ENCODE measurements at places on chromosomes 6 and 20. TPM values are rescaled to one million over a fixed set of nuclear protein-coding genes. Genes with fewer than 3 reads are reported as not detected.

Gene AVP
- not detected for total RNA-seq

Gene C6orf52
- total RNA-seq, result not detected

- no peak for DNase-seq
Measured at GRCh38 chr6:117008618-117009017, 131.6 kb downstream of the RFX6 start.

- no peak for DNase-seq
Measured at GRCh38 chr20:36279362-36279761, 26.8 kb upstream of the DLGAP4 start.

DNA sequence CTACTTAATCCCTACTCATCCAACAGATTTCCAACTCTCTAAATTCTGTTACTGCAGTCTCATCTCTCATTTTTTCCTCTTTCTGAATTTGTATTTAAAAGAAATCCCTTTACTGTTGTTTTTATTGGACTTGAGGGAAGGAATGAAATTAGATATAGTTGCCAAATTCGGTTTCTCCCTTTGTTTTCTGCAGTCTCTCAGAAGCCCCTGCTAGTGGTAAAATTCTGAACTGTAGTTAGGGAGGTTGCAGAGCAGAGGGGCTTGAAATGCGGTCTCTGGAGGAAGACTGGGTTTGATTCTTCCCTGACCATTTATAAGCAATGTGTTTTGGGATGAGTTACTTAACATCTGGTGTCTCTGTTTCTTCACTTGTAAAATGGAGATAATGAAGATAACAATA is 106.3 kb upstream of the TBX18 start:
- no peak for DNase-seq

GRCh38 chr6:26025047-26025893 is 62.0 kb upstream of the HFE start:
- DNase-seq, result peak; percentile 37

DNA sequence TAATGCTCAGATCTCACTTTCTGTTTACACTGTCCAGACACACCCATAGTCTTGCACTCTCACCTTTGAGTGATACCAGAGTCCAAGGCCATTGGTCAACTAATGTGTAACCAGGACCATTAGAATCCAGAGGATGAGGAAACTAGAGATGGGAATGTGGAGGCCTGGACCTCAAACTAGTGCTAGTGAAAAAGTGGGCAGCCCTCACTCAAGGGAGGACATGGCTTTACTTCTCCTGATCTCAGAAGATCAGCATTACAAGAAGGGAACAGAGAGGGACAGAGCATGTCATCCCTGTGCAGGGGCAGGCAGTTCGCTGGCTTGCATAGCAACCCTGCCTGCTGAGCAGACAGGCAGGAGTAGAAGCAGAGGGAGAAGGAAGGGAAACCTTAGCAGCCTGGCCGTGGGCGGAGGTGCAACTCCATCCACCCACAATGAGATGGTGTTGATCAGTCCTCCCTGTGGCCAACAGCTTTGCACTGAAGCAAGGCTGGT is 22.6 kb upstream of the XRN2 start:
- no peak for DNase-seq

GRCh38 chr6:21375151-21376116 is 218.1 kb upstream of the SOX4 start:
- no peak for DNase-seq

DNA sequence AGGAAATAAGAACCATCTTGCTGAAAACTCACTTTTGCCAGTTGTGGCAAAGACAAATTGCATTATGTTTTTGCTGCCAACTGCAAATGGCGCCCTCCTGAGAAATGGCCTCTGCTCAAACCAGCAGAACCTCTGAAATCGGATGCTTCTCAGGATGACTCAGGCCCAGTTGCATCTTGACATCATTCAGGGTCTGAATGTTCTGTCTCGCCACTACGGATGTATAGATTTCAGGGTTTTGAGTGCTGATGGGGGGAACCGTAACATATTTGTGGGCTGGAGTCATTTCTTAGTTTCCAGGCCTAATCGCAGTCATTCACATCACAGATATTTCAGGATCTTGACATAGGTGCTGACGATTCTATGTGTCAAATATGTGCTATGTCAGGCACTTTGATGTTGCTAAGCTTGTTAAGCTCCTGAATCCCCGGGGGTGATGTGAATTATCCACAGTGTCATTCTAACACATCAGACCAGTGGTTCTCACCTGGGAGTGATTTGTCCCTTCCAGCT is 207.1 kb downstream of the NFATC2 start:
- no peak for DNase-seq

DNA sequence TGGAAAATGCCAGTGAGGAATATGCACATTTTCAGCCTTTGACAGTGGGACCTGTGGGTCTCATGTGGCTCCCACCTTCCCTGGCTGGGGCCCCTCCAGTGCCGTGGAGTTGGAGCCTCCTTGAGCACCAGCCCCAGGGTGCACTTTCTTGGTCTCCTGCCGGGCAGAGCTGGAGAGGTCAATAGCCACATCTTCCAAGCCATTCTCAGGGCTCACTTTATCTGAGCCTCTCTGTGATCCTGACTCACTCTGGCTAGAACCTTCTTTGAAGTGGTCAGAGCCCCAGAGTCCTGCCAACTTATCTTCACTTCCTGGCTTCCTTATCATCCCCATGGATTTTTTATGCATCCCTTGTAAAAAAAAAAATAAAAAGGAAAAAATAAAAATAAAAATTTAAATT is 5.7 kb downstream of the VSX1 start:
- no peak for DNase-seq

Gene SALL4
- total RNA-seq, result not detected

DNA sequence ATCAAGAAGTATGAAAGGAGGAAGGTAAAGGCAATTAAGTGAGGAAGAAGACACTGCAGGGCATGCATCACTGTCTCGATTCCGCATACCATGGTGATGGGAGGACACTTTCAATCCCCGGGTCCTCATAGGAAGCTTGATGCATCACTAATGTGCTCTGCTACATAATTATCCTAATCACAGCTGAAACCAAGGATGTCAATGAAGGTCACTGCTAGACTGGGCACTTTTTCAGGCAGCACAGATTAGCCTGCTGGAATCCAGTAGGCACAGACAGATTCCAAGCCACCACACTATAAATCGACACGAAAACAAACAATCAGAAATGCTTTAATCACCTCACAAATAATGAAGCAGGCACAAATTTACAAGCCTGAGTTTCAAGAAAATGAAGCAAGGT is 206.7 kb downstream of the KIF16B start:
- DNase-seq, result no peak

- no peak for DNase-seq
Measured at GRCh38 chr6:111672761-111673450, 67.2 kb upstream of the TRAF3IP2 start.

All from left ventricle myocardium superior (tissue), 1 donor.